ENCODE measurements at places on chromosomes 3 and 15. TPM values are rescaled to one million over a fixed set of nuclear protein-coding genes. Genes with fewer than 3 reads are reported as not detected.
A peak's percentile ranks its signal among the peaks of the same experiment; 100 is the strongest.

DNA sequence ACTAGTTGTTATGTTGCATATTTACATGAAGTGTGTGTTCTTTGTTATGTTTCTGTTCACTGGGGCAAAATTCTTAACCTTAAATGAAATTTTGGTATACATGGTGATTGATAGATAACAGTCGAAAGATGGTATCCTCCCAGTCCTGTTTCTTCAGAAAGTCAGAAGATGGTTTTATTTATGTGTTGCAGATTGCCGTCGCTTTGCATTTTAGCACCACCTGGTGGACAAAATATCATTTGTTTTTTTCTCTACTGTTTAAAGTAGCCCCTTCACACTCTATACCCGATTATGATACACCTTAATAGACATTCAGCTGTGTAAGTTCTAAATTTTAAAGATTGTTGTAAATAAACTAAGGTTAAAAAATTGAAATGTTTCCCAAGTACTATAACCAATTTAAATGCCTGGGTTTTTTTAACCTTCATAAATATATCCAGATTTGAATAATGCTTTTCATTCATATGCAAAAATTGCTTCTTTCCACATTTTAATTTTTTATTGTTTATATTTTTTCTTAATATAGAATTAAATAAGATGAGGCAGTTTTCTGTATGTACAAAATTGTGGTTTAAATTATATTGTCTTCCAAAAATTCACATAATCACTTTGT is 152.2 kb downstream of the ALCAM start:
- peak; percentile 82 for DNase-seq

- DNase-seq, result no peak
Measured at GRCh38 chr3:151306168-151306810, 10.3 kb downstream of the GPR87 start.

Gene RASGRF1
- total RNA-seq, result 0.31 TPM

Gene TPRG1
- total RNA-seq, result 4.5 TPM

- DNase-seq, result no peak
Measured at GRCh38 chr3:171086914-171087313, 60.4 kb upstream of the SLC2A2 start.

- no peak for DNase-seq
Measured at GRCh38 chr3:177177749-177178221, 19.5 kb downstream of the TBL1XR1 start.

Data from tongue (tissue), 3 donors.